GM12865 (cell line): ENCODE measurements at places on chromosomes 16 and 17.

DNA sequence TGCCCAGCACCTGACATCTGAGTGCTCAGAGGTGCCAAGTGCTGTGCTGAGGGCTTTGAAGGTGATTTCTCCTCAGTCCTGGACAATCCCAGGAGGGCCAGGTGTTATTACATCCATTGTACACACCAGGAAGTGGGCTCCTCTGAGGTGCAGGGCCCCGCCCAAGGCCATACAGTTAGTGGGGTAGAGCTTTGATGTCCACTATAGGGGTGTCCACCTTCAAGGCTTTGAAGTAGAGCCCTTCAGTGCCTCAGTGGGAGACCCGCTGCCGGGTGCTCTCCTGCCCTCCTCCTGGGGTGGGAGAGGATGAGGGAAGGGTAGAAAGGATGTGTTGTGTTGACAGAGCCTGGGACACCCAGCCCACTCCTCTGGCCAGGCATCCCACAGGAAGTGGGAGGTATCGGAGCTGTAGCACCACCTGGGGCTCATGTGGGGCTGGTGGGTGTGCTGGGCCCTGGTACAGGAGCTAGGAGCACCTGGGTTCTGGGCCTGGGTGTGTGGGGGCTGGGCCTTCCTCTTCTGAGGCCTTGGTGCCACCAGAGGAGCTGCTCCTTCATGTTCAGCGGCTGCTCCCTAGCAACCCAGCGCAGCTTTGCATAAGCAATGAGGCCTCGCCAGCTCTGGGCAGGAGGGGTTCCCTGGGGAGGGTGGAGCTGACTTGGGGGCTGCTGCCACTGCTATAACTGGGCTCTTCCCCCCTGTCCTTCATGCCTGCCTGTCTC is 7.4 kb downstream of the LASP1 start:
- peak; percentile 52 for DNase-seq

DNA sequence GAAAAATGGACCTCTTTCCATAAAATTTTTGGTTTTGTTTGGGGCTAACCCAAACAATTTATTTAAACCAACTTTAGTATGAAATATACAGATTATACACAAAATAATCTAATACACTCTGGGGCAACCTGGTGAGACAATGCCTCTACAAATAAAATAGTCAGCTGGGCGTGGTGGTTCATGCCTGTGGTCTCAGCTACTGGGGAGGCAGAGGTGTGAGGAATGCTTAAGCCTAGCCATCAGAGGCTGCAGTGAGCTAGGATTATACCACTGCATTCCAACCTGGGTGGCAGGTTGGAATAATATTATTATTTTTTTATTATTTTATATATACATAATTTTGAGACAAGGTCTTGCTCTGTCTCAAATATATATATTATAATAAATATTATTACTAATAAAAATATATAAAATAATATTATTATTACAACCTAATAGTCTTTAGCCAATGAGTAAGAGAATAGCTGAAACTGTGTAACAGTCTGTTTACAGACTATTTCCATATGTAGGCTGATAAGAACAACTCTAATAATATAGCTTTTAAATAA is 50.5 kb downstream of the GLG1 start:
- DNase-seq = no peak

GRCh38 chr16:66926961-66927436 is 1.7 kb upstream of the RRAD start:
- DNase-seq = peak; percentile 49

GRCh38 chr17:30782206-30782605 is 42.3 kb downstream of the CRLF3 start:
- no peak for DNase-seq

- no peak for DNase-seq
These were observed 183.8 kb downstream of the GSG1L start for GRCh38 chr16:27879601-27880247.

DNA sequence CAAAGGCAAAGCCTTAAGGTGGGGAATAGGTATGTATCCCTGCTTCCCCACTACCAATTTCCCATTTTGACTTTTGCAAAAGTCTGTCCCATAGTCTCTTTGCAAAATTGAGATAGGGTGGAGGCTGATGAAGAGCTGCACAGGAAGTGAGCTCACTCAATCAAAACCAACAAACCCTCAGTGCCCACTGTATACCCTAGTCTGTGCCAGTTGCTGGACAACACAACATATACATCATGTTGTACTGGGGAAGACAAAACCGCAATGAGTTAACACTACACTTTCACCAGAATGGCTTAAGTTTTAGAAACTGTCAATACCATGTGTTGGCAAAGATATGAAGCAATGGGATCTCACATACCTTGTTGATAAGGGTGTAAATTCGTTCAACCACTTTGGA is 40.4 kb upstream of the AXIN2 start:
- no peak for DNase-seq

- no peak for DNase-seq
These were observed 7.8 kb downstream of the ODAD4 start for GRCh38 chr17:41937970-41938954.

- DNase-seq = no peak
These were observed 194.7 kb upstream of the KIF2B start for GRCh38 chr17:53628011-53628410.

DNA sequence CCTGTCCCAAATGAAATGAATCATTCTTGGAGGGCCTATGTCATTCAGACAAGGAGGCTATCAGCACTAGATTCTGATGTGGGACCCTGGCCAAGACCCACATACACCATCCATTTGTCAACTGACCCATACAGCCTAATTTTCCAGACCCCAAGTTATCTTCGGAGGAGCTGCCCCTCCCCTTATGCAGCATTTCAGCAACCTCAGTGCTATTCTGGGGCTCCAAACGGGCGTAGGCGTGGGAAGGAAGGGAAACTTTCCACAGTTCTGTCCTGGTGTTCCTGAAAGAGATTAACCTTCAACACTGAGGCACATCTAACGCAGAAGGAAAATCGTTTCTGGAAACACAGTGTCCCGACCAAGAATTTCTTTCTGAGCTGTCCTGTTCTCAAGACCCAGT is 86.7 kb downstream of the MYH11 start:
- DNase-seq = no peak

DNA sequence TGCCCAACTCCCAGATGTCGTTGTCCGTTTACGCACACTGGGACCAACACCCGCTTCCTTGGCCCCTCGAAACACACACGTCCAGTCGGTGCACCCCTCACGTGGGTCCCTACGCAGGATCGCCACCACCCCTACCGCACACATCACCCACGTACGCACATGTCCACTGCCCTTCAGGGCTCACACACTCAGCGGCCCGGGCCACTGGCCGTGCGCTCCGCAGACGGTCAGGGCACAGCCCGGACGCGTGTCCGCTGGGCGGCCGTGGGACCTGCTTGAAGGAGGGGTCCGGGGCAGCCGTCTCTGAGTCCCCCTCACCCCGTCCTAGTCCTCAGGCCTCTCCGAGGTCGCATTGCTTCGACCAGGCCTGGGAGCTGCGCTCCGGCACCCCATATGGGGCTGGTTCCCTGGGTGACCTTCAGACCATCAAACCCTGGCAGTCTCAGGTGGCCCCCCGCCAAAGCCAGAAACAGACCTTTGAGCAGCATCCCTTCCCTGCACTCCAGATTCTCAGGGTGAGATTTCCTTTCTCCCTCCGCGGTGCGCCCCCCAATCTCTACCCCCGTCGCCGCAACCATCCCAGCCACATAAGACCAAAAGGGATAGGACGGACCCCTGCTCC is 914 bp upstream of the GPRC5B start:
- DNase-seq = no peak

GRCh38 chr16:719815-720446 is 1.0 kb upstream of the ANTKMT start:
- DNase-seq = no peak

GRCh38 chr16:23673971-23674614 is 4.6 kb upstream of the PLK1 start:
- DNase-seq = peak; percentile 61

GRCh38 chr17:33299115-33299514 is 6.0 kb upstream of the ASIC2 start:
- no peak for DNase-seq

- DNase-seq = no peak
These were observed 115.3 kb downstream of the SNX29 start for GRCh38 chr16:12091569-12092543.

- peak; percentile 14 for DNase-seq
These were observed 59.7 kb downstream of the GRIN2A start for GRCh38 chr16:10122546-10122945.

- DNase-seq = no peak
These were observed 165.3 kb downstream of the PARN start for GRCh38 chr16:14464796-14465195.

DNA sequence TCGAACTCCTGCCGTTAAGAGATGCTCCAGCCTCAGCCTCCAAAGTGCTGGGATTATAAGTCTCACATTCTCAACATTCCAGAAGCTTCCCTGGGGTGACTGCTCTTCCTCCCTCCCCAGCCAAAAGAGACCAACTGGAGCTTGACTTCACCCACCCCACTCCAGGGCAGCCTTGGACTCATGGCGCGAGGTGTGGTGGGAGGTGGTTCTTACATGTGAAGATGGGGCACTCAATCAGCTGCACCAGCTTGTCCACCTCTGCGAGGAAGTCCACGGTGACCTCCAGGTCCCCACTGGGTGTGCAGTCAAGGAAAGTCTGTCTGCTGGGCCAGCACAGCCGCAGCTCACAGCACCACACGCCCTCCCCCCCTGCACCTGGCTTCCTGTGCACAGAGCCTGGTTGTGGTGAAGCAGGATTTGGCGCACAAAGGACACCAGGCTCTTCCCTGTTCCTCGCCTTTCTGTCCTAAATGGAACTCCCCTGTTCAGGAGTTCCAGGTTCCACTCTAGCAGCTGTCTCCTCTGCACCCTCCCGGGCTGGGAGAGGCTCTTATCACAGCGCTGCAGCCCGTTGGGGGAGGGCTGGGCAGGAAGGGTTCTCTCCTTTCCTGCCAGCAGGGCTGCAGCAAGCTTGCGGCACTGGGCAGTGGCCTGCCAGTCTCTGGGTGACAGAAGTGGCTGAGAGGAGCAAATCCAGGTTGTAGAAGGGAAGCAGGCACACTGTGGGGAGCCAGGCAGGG is 9.6 kb upstream of the MTSS2 start:
- DNase-seq = no peak

DNA sequence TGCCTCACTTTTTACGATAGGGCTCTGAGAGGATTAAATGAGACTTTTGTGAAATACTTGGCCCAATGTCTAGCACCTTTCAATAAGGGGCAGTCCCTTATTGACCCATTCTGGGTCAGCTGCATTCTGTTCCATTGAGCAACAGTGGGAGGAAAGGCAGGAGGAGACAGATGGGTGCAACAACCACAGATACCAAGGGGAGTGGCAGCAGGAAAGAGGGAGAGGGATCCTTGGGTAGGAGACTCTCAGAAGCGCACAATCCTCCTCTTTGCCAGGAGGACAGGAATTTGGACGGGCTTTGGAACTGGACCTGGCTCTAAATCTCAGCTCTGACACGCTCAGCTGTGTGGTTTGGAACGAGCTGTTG is 3.5 kb downstream of the PIPOX start:
- DNase-seq = no peak

- DNase-seq = no peak
These were observed 588.7 kb downstream of the RBFOX1 start for GRCh38 chr16:7921345-7921744.

DNA sequence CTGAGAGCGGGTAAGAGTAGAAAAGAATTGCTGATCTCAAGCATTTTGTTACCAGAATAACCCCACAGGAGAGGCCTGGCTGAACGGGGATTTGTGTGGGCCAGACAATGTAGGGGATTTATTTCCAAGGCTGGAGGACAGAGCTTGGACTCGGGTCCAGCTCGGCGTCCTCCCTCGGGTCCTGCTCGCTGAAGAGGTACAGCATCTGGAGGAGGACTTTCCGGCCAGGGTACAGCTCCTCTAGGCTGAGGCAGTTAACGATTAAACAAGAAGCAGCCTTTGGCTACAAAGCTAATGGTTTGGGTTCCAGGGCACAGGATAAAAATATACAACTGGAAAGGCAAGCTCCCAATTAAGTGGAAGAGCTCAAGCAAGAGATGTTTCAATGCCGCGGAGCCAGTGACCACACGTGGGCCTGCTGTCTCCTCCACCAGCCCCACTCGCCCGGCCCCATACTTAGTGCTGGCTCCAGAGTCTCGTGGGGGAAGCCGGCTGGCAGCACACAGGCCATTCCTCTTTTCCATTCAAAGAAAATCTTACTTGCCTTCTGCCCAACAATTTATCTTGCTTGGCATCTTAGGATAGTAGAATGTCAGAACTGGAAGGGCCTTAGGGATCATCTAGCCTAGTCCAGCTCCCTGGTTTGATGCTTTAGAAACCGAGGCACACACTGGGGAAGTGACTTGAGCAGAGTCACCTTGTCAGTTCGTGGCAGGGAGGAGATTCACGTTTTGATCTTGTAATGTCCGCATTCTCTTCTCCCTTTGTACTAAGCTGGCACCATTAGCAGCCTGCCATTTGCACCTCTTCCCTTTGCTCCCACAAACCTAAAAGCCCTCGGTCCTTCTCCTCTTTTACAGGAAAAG is 85.9 kb upstream of the TBX2 start:
- no peak for DNase-seq

DNA sequence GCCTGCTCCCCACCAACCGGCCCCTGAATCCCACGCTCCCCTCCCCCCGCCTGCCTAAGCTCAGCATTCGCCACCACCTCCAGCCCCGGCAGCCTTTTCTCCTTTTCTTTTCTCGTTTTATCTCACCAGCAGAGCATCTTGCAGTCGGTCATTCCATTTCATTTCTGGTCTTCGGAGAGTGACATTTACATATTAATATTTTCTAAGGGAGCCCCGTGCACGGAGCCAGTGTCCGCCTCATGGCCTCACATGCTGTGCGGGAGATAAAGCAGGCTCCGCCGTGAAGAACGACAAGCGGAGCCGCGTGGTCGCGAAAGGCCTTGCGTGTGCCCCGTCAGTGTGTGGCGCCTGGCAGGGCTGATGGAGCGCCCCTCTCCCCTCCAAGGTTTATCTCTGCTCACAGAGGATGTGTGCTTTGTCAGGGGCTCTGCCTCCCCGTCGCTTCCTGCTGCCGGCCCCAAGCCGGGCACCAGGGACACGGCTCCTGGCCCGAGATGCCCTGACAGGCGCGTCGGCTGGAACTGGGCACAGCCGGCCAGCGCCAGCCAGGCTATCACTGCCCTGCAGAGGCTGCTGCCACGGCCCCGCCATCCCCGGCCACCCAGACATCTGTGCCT is 95.5 kb upstream of the GSE1 start:
- no peak for DNase-seq

GRCh38 chr17:40903129-40903847 is 18.2 kb upstream of the KRT20 start:
- DNase-seq = no peak

DNA sequence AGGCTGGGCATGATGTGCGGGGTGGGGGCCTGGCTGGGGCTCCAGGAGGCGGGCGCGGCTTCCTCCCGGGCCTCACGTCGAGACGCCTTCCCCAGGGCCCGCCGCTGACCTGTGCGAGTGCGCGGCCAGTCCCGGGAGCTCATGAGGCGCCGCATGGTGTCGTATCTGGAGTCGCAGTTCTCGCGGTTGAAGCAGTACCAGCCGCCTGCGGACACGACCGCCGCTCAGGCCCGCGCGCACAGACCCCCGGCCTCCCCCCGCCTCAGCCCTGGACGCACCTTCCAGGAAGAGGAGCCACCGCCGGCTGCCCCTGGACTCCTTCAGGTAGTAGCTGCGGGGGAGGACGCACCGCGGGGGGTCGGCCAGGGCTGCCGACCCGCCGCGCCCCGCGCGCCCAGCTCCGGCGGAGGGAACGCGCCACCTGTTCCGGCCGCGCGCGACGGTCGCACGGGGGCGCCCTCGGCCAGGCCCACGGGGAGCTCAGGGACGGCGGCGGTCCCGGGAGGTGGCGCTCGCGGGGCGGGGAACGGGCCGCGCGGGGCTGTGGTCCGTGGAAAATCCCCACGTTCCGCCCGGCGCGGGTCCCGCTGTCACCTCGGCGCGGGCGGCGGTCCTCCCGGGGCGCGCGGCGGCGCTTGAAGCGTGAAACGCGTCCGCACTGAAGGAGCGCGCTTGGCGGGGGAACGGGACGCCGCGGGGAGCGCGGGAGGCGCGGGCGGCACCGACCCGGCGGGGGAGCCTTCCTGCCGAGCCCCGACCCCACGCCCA is 1.4 kb downstream of the NOTUM start:
- DNase-seq = peak; percentile 70
